Right lung (tissue), 10 donors: ENCODE measurements at places on chromosomes 12 and 14.
A peak's percentile ranks its signal among the peaks of the same experiment; 100 is the strongest.

- no peak for DNase-seq
Observed at GRCh38 chr14:32397861-32398640, 69.0 kb downstream of the AKAP6 start.

DNA sequence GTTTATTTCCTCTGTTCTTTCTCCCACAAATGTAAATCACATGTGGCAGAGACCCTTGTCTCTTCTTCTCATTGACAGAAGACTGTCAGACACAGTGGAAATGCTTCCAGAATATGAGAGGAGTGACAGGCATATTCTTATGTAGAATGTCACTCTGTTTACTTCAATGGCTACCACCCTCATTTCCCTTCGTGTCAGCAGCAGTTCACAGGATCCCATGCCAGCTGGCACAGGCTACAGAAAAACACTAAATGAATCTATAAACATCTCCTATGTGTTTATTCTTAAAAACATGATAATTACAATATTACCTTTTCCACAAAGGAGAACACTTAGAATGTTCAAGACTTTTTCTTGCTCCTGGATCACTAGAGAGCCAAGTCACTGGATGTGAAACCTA lies 183.8 kb upstream of the CNTN1 start:
- DNase-seq, result peak; percentile 6

DNA sequence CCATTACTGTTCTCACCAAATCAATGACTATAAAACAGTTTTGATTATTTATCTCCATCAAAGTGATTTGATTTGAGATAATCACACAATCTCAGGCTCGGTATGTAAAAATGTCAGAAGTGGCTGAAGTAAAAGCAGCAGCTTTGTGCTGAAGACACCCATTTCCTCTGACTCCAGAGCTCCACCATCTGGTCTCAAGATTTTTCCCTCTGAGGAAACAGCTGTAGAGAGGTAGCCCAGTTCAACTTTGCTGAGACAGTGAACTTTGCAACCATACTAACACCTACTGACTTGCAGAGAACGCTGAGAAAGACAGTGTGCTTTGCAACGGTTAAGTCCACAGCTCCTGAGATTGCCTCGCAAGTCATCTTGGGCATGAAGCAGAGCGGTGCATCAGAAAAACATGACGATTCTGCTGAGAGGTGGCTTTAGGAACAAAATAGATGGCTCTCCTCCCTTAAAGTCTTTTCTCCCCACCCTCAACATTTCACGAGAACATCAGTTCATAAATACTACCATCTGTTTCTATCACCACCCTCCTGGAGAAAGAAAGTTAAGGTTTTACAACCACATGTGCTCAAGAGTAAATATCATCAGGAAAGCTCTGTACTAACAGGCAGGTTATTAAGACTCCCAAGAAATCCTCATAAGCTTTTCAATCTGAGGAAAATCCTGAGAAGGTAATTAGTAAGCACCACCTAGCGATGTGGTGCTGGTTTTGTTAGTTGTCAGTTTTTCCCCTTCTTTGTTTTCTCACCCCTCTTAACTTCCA lies 34.8 kb downstream of the HIGD1C start:
- peak; percentile 63 for DNase-seq

DNA sequence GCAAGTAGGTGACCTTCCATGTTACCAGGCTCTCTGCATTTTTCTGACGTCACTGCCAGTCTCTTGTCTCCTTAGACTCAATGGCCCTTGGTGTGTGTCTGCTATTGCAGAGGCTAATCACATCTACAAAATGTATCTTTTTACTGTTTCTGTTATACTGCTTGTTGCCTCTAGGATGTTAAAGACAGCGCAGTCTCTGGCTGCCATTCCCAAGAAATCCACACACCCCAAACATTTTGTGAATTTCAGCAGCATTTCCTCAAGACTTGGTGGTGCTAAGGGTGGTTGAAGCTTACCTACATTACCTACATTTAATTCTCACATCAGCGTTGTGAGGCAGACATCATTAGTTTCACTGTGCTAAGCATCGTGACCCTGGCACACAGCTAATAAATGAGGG lies 87.2 kb downstream of the C12orf75 start:
- no peak for DNase-seq
